Ovary (tissue), 10 donors: ENCODE measurements at places on chromosomes 16 and 17. TPM values are rescaled to one million over a fixed set of nuclear protein-coding genes. Genes with fewer than 3 reads are reported as not detected.

DNA sequence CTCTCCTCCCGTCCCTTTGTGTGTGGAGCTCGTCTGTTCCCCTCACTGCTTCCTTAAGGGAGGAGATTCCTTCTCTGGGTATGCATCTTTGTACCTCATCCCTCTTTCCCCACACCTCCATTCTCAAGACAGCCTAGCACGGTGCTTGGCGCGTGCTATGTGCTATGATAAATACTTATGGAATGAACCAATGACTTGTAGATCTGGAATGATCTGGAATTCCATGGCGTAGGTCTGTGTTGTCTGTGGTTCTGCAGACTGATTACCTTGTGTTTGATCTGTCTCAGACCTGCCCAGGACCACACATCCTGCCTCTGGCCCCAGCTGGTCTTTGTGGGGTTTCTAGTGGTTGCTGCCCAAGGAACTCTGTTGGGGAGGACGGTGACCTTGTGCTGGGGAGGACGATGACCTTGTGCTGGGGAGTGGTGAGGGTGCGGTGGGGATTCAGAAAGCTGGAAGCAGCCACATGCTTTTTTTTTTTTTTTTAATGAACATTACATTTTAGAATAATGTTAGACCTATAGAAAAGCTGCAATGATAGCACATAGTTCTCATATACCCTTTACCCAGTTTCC is 33.5 kb upstream of the ETV4 start:
- DNase-seq: no peak
- H3K4me3 ChIP-seq: no peak overlapping the region
- H3K4me1 ChIP-seq: no peaks in the 10 kb centered on the region
- H3K36me3 ChIP-seq: no peaks in the 10 kb centered on the region

DNA sequence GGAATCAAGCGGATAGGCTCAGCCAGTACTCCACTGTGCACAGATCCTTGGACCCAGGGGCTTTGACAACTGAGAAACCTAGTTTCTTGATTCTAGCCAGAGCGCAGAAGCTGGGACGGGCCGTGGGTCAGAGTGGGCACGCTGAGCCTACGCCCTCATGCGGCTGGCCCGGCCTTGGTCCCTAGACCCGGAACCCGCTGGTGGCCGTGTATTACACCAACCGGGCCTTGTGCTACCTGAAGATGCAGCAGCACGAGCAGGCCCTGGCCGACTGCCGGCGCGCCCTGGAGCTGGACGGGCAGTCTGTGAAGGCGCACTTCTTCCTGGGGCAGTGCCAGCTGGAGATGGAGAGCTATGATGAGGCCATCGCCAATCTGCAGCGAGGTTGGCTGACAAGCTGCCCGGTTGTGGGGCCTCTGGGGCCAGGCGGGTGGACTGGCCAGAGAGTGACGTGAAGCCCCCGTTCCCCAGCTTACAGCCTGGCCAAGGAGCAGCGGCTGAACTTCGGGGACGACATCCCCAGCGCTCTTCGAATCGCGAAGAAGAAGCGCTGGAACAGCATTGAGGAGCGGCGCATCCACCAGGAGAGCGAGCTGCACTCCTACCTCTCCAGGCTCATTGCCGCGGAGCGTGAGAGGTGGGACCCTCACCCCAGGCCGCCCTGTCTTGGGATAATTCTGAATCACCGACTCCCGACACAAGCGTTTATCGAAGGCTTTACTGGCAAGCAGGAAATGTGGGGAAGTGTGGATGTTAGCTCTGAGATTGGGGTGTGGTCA is 946 bp downstream of the STUB1 start:
- peaks cover 27% of the 10 kb centered on the region for H3K4me1 ChIP-seq
- no peaks in the 10 kb centered on the region for H3K36me3 ChIP-seq
- peak overlapping the region; percentile 97 for H3K27ac ChIP-seq

DNA sequence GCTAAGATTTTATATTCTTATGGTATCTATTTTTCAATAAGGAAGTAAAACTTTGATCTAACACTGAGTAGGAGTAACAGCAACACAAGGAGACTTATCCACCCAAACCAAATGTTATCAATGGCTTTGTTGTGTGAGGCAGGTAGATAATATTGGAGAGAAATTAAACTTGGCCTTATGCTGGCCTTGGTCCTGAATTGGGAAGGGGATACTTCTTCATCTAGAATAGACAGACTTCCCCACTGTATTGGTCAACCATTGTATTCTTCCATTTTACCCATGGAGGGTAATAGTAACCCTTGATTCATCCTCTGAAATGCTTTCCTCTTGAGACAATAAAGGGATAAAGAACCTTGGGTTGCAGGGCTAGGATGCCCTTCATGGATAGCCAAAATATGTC is 76.3 kb upstream of the ANKFN1 start:
- no peaks in the 10 kb centered on the region for H3K27me3 ChIP-seq
- no peaks in the 10 kb centered on the region for H3K4me1 ChIP-seq
- H3K36me3 ChIP-seq: no peaks in the 10 kb centered on the region

Gene CCL8
- 0.48 TPM for total RNA-seq

DNA sequence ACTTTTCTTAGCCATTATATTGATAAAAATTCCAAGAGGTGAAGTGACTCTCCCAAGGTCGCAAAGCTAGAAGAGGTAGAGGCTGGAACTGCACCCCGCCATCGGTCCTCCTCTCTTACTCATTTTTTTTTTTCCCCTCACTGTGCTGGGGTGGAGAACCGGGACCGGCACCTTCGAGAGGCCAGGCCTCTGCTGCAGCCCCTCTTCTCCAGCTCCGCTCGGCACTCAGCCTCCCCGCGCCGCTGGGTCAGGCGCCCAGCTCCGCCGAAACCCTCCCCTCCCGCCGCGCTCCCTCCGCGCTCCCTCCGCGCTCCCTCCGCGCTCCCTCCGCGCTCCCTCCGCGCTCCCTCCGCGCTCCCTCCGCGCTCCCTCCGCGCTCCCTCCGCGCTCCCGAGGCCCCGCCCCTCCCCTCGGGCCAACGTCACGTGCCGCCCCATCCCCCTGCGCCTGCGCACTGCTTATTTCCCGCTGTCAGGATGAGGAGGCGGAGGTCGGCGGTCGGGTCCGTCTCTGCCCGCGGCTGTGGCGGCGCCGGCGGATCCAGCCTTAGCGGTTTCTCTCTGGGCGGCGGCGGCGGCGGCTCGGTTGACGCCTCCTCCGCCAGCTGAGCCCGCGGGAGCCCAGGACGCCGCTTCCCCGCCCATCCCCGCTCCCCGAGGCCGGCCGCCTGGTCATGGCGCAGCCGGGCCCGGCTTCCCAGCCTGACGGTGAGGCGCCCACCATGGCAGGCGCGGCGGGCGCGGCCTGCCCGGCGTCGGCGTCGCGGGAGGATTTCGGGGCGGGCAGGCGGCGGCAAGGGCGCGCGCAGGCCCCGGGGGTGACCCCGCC is at the start of gene RABEP1:
TSS of gene RABEP1 (plus strand) at position 471 of the 828 bp plus-strand sequence. CDS start at position 674, 203 bp downstream.
- peak within 1 kb of the TSS; percentile 73 for H3K27ac ChIP-seq
- DNase-seq: peak; percentile 96

DNA sequence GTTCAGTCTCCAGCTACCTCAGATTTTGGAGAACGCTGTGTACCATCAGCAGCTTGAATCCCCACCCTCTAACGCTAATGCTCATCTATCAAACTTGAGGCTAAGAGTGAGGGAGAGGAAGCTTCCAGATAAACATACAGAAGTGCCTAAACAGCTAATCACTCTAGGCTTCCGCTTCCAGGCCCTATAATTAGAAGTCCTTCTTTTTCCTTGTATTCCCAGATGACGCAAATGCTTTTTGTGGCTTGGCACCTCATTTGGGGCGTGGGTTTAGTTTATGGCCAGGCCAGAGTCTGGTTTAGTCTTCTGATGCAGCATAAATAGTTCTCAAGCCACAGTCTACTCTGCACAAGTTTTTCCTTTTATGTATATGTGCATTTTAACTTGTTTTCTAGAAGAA is 263.4 kb downstream of the BCAS3 start:
- H3K4me3 ChIP-seq: no peak overlapping the region
- no peak overlapping the region for H3K27ac ChIP-seq
- DNase-seq: peak; percentile 24
- no peaks in the 10 kb centered on the region for H3K36me3 ChIP-seq

- no peaks in the 10 kb centered on the region for H3K4me1 ChIP-seq
- no peak overlapping the region for H3K27ac ChIP-seq
- no peaks in the 10 kb centered on the region for H3K36me3 ChIP-seq
- no peaks in the 10 kb centered on the region for H3K27me3 ChIP-seq
- DNase-seq: no peak
Observed at GRCh38 chr17:27265333-27265732, 28.6 kb upstream of the WSB1 start.

DNA sequence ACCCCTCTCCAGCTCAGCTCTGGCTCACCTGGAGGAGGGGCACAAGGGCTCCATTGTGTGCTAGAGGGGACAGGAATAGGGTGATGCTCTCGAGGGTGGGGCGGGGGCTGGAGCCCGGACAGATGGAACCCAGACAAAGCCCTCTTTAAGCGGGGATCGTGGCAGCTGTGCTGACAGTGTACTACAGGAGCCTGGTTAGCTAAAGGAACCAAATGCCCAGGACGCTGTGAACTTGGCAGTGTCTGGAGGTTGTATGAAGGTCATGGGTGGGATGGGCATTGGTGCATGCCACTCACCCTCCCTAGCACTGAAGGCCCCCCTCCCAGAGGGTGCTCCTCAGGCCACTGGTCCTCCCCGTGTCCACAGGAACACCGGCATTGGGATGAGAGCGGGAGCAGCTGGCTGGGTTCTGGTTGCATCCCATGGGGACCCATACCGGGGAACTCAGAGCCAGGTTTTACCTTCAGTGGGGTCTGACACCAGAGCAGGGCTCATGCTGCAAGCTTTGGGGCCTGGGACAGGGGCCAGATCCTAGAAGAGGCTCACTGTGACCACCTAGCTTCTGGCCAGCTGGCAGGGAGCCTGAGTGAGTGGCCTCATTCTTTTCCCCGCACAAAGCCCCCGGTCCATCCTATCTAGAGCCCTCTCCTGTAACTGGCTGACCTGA is 11.9 kb downstream of the KIF19 start:
- H3K27me3 ChIP-seq: no peaks in the 10 kb centered on the region
- no peak for DNase-seq
- no peaks in the 10 kb centered on the region for H3K36me3 ChIP-seq
- no peak overlapping the region for H3K4me3 ChIP-seq
- H3K27ac ChIP-seq: no peak overlapping the region

GRCh38 chr16:86505185-86505898 is 5.0 kb upstream of the FOXF1 start:
- no peak for DNase-seq
- no peaks in the 10 kb centered on the region for H3K36me3 ChIP-seq
- H3K27me3 ChIP-seq: peaks cover 5% of the 10 kb centered on the region
- H3K4me1 ChIP-seq: peaks cover 3% of the 10 kb centered on the region
- no peak overlapping the region for H3K27ac ChIP-seq

Gene IKZF3
- total RNA-seq: 0.97 TPM

- no peaks in the 10 kb centered on the region for H3K36me3 ChIP-seq
- no peaks in the 10 kb centered on the region for H3K4me1 ChIP-seq
- peak; percentile 40 for DNase-seq
- no peaks in the 10 kb centered on the region for H3K27me3 ChIP-seq
- no peak overlapping the region for H3K4me3 ChIP-seq
- no peak overlapping the region for H3K27ac ChIP-seq
Observed at GRCh38 chr16:70395345-70395901, 43.5 kb downstream of the ST3GAL2 start.

Gene INO80E
- total RNA-seq: 32.1 TPM

Gene RNF222
- total RNA-seq: not detected

Gene PERCC1
- total RNA-seq: 0.62 TPM

- H3K4me3 ChIP-seq: no peak overlapping the region
- H3K27ac ChIP-seq: no peak overlapping the region
- no peaks in the 10 kb centered on the region for H3K36me3 ChIP-seq
- peaks cover 17% of the 10 kb centered on the region for H3K4me1 ChIP-seq
- no peaks in the 10 kb centered on the region for H3K27me3 ChIP-seq
Observed at GRCh38 chr16:85395207-85395912, 217.8 kb upstream of the GSE1 start.

GRCh38 chr17:17723354-17724261 is 42.4 kb downstream of the RAI1 start:
- no peaks in the 10 kb centered on the region for H3K36me3 ChIP-seq
- H3K27ac ChIP-seq: peak overlapping the region; percentile 39
- no peaks in the 10 kb centered on the region for H3K27me3 ChIP-seq
- H3K4me1 ChIP-seq: peaks cover 11% of the 10 kb centered on the region

DNA sequence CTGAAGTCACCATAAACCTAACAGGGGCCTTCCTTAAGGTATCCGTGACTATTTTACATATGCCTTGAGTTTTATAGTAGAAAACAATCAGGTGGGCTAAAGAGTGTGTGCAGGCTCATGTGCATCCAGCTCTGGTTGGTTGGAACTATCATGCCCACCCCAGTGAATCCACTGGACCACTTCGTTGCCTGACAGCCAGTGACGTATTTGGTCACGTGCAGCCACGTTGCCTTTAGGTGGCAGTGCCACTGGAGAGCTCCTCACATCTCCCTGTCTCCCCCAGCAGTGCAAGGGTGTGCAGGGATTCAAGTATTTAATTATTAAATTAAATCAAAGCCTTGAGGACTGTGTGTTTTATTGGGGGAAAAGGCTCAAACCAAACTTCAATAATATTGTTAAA is 42.1 kb upstream of the DNAH17 start:
- no peak overlapping the region for H3K4me3 ChIP-seq
- H3K27ac ChIP-seq: no peak overlapping the region
- no peaks in the 10 kb centered on the region for H3K27me3 ChIP-seq
- no peaks in the 10 kb centered on the region for H3K4me1 ChIP-seq
- H3K36me3 ChIP-seq: no peaks in the 10 kb centered on the region
